ENCODE measurements at places on chromosomes 5 and 9. TPM values are rescaled to one million over a fixed set of nuclear protein-coding genes. Genes with fewer than 3 reads are reported as not detected.

The ARHGEF39 gene
- total RNA-seq = 16.1 TPM

The FOXD4L5 gene
- total RNA-seq = 0.16 TPM

The SETD9 gene
- 11.8 TPM for total RNA-seq

The PCDHA2 gene
- total RNA-seq = not detected

The QRFP gene
- not detected for total RNA-seq

The SLC45A2 gene
- total RNA-seq = 0.13 TPM

The NPR3 gene
- not detected for total RNA-seq

The CBY3 gene
- total RNA-seq = not detected

The TIMD4 gene
- total RNA-seq = not detected

The PAPPA gene
- 0.20 TPM for total RNA-seq

The MEGF10 gene
- not detected for total RNA-seq

- no peak for DNase-seq
- peaks cover 71% of the 10 kb centered on the region for H3K36me3 ChIP-seq
- no peak overlapping the region for H3K4me3 ChIP-seq
- H3K27me3 ChIP-seq = no peaks in the 10 kb centered on the region
These were observed 180.2 kb downstream of the NIPBL start for GRCh38 chr5:37056762-37057161.

DNA sequence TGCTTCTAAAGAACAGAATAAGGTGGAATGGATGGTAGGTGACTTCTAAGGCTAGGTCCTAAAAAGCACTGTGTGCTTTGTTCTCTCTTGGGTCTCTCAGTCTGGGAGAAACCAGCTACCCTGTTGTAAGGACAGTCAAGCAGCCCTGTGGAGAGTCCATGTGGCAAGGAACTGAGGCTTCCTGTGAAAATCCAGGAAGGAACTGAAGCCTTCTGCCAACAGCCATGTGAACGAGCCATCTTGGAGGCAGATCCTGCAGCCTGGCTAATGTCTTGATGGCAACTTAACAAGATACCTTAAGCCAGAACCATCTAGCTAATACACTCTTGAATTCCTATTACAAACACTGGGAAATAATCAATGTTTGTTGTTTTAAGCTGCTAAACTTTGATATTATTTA lies 100.1 kb upstream of the PCA3 start:
- peaks cover 22% of the 10 kb centered on the region for H3K4me1 ChIP-seq
- no peak for DNase-seq
- H3K27ac ChIP-seq = no peak overlapping the region
- H3K27me3 ChIP-seq = no peaks in the 10 kb centered on the region
- no peaks in the 10 kb centered on the region for H3K36me3 ChIP-seq

- 0 out of 3 replicates have a peak, but pooled peaks cover 2% of the 10 kb centered on the region for H3K4me1 ChIP-seq
- no peak overlapping the region for H3K27ac ChIP-seq
- no peaks in the 10 kb centered on the region for H3K36me3 ChIP-seq
These were observed 133.7 kb downstream of the PRELID2 start for GRCh38 chr5:145701404-145701803.

GRCh38 chr5:124021776-124022175 lies 509.8 kb downstream of the CSNK1G3 start:
- no peaks in the 10 kb centered on the region for H3K27me3 ChIP-seq
- no peak overlapping the region for H3K27ac ChIP-seq
- no peak for DNase-seq

DNA sequence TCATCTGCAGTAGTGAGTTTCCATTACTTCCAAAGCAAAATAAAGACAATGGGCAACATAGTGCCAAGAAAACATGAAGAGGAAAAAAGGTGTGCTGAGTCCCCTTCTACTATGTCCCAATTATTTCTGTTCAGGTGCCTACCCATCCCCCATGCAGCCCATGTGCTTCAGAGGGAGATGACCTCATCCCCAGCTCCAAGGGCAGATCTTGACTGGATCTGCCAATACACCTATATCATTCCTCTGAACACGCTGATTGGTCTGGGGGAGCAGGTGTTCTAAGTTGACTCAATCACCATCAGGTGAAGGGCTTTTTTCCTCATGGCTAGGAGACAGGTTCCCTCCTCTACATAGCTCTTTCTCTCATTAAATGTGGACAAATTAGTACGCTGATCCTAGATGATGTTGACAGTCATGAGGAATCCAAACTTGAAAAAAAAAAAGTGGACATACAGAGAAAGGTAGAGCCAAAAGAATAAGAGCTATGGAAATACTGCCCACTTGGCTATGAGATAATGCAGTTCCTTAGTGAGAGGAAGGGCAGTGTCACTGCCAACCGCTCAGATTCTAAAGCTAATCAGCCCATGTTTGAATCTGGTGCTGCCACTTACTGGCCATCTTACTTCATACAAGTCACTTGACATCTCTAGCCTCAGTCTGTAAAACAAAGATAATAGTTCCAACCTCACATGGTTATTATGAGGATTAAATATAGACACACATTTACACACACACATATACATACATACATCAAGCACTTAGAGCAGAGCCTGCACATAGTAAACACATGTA lies 23.1 kb downstream of the PRELID2 start:
- no peak overlapping the region for H3K4me3 ChIP-seq
- DNase-seq = no peak
- no peaks in the 10 kb centered on the region for H3K27me3 ChIP-seq
- H3K27ac ChIP-seq = no peak overlapping the region
- no peaks in the 10 kb centered on the region for H3K4me1 ChIP-seq
- H3K36me3 ChIP-seq = peaks cover 28% of the 10 kb centered on the region

- no peak for DNase-seq
- no peaks in the 10 kb centered on the region for H3K4me1 ChIP-seq
- H3K4me3 ChIP-seq = no peak overlapping the region
- H3K27me3 ChIP-seq = no peaks in the 10 kb centered on the region
- no peaks in the 10 kb centered on the region for H3K36me3 ChIP-seq
These were observed 447.7 kb downstream of the KIF4B start for GRCh38 chr5:155461304-155461703.

DNA sequence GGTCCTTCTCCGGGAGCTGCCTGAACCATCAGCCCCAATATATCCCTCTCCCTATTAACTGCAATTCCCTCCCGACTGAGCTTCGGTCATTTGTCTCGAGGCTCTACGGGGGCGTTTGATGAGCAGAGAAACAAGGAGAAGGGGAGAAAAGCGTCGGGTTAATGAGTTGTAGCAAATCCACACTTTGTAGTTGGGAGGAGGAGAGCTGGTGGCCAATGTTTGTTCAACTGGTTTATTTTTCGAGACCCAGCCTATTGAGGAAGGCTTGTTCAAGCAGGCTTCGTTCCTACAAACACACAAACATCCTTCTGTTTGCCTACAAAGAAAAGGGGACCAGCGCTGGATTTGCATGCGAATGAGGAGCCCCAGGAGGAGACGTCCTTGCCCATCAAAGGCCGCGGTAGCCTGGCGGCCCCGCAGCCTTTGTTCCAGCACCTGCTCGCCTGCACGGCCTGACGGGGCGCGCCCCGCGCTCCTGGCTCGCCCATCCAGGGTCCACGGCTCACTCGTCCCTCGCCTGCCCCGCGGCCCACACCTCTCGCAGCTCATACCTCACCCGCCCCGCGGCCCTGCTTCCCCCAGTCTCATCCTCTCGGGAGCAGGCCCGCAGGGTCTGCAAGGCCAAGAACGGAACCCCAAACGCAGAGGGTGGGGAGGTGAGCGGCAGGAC lies 4.6 kb downstream of the FOXD1 start:
- H3K4me3 ChIP-seq = no peak overlapping the region
- peaks cover 29% of the 10 kb centered on the region for H3K4me1 ChIP-seq
- H3K27me3 ChIP-seq = peaks cover 48% of the 10 kb centered on the region
- no peaks in the 10 kb centered on the region for H3K36me3 ChIP-seq
- H3K27ac ChIP-seq = no peak overlapping the region

- no peak for DNase-seq
- no peaks in the 10 kb centered on the region for H3K4me1 ChIP-seq
- no peak overlapping the region for H3K27ac ChIP-seq
- H3K4me3 ChIP-seq = no peak overlapping the region
- no peaks in the 10 kb centered on the region for H3K36me3 ChIP-seq
- no peaks in the 10 kb centered on the region for H3K27me3 ChIP-seq
These were observed 29.2 kb downstream of the CDKN2A start for GRCh38 chr9:21964925-21965385.

DNA sequence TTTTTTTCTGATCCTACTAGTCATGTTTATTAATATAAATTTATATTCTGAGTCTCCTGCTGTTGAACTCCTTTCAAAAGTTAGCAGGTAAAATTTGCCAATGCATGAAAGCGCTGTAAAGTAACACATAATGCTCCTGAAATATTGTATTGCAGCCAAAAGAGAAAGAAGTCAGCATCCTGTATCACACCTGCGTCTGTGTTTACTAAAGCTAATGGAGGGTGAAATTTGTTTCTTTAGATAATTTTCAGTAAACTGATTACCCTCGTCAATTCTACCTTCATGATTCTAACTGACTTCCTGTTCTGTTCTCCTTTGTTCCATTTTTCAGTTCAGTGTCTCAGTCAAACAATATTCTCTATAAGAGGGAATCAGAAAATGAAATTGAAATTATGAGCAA lies 415.4 kb downstream of the CDH9 start:
- no peak overlapping the region for H3K4me3 ChIP-seq
- no peak overlapping the region for H3K27ac ChIP-seq
- no peak for DNase-seq
- no peaks in the 10 kb centered on the region for H3K36me3 ChIP-seq
- H3K4me1 ChIP-seq = no peaks in the 10 kb centered on the region
- no peaks in the 10 kb centered on the region for H3K27me3 ChIP-seq

GRCh38 chr9:102445181-102445747 lies 549.9 kb upstream of the CYLC2 start:
- DNase-seq = no peak
- no peaks in the 10 kb centered on the region for H3K4me1 ChIP-seq
- no peaks in the 10 kb centered on the region for H3K36me3 ChIP-seq

DNA sequence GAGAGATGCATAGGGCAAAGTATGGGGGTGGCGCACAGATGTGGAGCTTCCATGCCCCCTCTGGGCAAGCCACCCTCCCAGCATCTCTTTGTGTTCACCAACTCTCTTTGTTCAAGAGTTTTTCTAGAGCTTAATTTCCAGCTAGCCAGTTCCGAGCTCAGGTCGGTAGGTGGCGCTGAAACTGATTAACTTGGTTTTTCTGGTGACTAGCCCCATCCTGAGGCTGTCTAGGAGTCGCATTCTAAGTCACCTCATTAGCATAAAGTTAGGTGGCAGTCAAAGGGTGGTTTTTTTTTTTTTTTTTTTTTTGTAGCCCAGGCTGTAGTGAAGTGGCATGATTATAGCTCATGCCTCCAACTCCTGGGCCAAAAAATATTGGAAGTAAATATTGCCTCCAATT lies 476.4 kb downstream of the KDM4C start:
- peaks cover 16% of the 10 kb centered on the region for H3K27me3 ChIP-seq
- H3K4me3 ChIP-seq = no peak overlapping the region
- H3K4me1 ChIP-seq = no peaks in the 10 kb centered on the region
- no peaks in the 10 kb centered on the region for H3K36me3 ChIP-seq

DNA sequence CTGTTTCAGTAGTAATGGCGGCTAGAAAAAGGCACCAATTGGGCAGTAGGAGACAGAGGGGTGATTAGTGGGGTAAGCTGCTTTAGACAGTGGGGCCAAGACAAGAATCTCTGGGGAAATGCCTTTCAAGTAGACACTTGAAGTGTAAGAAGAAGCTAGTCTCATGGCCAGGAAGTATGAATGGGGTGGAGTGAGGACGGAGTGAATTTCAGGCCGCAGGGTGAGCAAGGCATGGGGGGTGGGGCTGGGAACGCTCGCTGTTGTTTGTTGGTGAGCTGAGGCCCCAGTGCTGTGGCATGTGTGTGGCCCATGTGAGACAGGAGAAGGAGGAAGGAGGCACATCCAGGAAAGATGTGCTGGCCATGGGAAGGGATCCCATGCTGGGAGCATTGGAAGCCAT lies 149.2 kb upstream of the NFIL3 start:
- H3K36me3 ChIP-seq = no peaks in the 10 kb centered on the region
- H3K27ac ChIP-seq = no peak overlapping the region
- H3K27me3 ChIP-seq = peaks cover 44% of the 10 kb centered on the region
- no peak for DNase-seq

GRCh38 chr5:168781941-168782571 lies 202.9 kb upstream of the PANK3 start:
- no peak overlapping the region for H3K27ac ChIP-seq
- H3K36me3 ChIP-seq = no peaks in the 10 kb centered on the region
- H3K4me1 ChIP-seq = no peaks in the 10 kb centered on the region
- H3K4me3 ChIP-seq = no peak overlapping the region
- H3K27me3 ChIP-seq = peaks cover 44% of the 10 kb centered on the region
- no peak for DNase-seq

DNA sequence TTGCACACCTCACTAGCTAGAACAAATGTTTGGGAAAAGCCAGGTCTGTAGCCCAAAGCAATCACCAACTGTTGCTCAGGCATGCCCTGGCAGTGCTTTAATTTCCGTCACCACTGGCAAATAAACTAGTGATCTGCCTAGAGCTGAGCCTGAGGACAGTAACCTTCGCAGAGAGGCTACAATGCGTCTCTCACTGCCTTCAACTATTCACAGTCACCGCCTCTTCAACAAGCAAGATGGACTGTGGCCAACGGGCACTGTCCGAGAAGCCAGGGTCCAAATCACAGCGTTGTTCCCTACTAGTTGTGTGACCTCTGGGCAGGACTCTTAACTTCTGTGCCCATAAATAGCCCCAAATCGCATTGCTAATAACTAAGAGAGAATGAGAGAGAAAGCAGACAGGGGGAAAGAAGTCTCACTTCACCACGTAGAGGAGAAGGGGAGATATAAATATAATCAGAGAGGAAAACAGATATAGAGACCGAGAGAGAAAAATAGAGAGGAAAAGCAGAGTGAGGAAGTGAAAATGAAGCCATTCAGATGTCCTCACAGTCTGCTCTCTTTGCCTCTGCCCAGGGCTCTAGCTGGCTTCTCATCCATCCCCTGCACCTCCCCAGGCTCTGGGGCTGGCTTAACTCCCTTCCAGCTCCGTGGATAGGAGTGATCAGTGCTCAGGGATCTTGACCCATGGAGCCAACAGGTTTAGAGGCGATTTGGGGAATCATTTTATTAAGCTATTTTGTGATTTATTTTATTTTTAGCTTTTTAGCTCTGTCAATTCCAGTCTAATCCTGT lies 157.9 kb downstream of the ZDHHC21 start:
- no peak overlapping the region for H3K4me3 ChIP-seq
- no peaks in the 10 kb centered on the region for H3K27me3 ChIP-seq
- no peak overlapping the region for H3K27ac ChIP-seq
- peaks cover 15% of the 10 kb centered on the region for H3K4me1 ChIP-seq
- no peaks in the 10 kb centered on the region for H3K36me3 ChIP-seq
- DNase-seq = no peak

DNA sequence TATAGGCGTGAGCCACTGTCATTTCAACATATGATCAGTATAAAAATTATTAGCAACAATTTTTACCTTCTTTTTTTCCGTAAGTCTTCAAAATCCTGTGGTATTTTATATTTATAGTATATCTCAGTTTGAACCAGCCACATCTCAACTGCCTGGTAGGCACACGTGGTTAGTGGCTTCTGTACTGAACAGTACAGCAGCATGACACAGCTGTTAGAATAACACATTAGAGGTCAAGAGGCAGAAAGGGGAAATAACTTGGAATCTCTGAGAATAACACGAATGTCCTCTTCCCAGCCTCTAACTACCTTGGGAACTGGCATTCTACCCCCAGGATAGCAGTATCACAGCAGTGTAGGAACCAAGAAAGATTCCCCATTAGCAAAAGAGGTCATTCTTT lies 108.5 kb upstream of the IQGAP2 start:
- H3K4me1 ChIP-seq = no peaks in the 10 kb centered on the region
- H3K27me3 ChIP-seq = no peaks in the 10 kb centered on the region
- peak; percentile 8 for DNase-seq
- no peaks in the 10 kb centered on the region for H3K36me3 ChIP-seq
- H3K4me3 ChIP-seq = no peak overlapping the region
- H3K27ac ChIP-seq = no peak overlapping the region

GRCh38 chr9:37452611-37453010 lies 12.6 kb downstream of the ZBTB5 start:
- DNase-seq = no peak
- peaks cover 26% of the 10 kb centered on the region for H3K36me3 ChIP-seq
- no peak overlapping the region for H3K4me3 ChIP-seq
- H3K4me1 ChIP-seq = no peaks in the 10 kb centered on the region
- H3K27ac ChIP-seq = no peak overlapping the region
- H3K27me3 ChIP-seq = no peaks in the 10 kb centered on the region

Measured in K562 (cell line).